Smooth muscle cell of the brain vasculature (primary cell): ENCODE measurements at places on chromosomes 4 and X.

GRCh38 chr4:106240699-106241098, 75.3 kb downstream of the TBCK start:
- no peak for DNase-seq

- no peak for DNase-seq
Observed at GRCh38 chrX:101619364-101619763, 1.6 kb upstream of the ARMCX6 start.

- DNase-seq, result no peak
Observed at GRCh38 chr4:104630272-104630671, 135.6 kb upstream of the CXXC4 start.

GRCh38 chr4:169225058-169225751, 45.6 kb downstream of the SH3RF1 start:
- DNase-seq, result peak; percentile 41

- DNase-seq, result no peak
Observed at GRCh38 chrX:126718440-126718839, 101.1 kb upstream of the PRR32 start.

GRCh38 chrX:111470681-111471403, 40.6 kb upstream of the SERTM2 start:
- DNase-seq, result no peak

DNA sequence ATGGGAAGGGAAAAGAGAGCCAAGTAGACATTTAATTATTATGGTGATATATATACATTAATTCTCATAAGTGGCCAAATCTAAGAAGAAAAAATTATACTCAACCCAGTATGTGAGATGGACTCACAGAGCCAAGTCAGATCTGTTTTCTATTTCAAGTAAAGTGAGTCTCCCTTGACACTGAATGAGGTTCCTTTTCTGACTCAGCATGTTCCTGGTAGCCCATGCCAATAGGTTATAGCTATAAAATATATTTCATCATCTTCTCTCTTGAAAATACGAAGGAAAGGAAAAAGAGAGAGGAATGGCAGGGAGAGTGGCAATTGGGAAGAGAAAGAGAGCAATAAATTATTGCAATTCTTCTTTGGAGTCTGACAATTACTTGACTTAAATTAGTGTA, 68.8 kb upstream of the GRIA2 start:
- DNase-seq, result no peak

DNA sequence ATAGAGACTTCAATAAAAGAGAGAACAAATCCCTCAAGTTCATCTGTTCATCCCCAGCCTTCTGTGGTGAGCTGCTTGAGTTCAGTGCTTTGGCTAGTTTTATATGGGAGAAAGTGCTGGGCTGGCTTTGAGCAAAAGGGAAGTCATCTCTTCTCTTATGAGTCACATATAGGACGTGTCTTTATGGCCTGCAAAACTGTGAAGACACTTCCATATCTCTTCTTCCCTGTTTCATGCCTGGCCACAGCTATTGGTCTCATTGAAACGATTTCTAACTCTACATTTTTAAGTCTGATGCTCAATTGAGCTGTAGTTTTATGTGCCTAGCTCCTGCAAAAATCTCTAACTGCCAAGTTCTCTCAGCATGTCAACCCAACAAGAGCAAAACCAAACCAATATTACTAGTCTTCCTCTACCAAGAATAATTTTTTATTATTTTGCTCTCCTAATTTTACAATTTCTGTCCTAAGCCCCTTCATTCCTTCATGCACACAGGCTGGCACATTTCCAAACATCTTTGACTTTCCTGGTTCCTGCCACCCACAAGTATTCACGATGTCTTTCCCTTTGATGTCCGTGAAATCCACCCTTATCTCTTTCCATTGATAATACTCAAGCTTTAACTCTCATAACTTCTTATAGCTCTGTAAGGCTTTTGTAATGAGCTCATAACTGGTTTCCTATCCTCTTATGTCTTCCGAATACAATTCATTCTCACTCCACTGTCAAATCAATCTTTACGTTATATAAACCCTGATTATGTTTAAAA, 165.3 kb downstream of the BTC start:
- DNase-seq, result no peak

GRCh38 chrX:45811326-45811725, 610.6 kb upstream of the DIPK2B start:
- no peak for DNase-seq

DNA sequence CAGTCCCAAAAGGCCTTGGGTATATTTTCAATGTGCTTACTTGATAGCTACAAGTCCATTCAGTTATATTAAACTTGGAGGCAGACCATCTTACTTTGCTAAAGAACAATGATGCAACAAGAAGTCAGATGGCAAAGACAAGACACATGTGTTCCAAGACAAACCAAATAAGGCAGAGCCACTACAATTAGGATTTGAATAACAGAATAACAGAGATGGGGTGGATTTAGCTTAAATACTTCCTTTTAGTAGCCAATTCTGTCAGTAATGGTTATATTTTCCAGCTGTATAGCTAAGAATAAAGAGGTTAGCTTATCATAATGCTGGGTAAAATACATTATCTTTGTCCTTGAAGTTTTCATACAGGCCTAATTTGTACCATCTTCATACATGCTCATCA, 37.7 kb upstream of the FRAS1 start:
- no peak for DNase-seq
